Cardiac septum (tissue), 1 donor: ENCODE measurements at places on chromosomes 5 and 9. TPM values are rescaled to one million over a fixed set of nuclear protein-coding genes. Genes with fewer than 3 reads are reported as not detected.

The TNFSF8 gene
- 0.86 TPM for total RNA-seq

The TOR2A gene
- 4.4 TPM for total RNA-seq

The SHROOM1 gene
- 4.7 TPM for total RNA-seq

The ADAMTS12 gene
- 2.8 TPM for total RNA-seq

The MYMK gene
- not detected for total RNA-seq

The ASPN gene
- 30.3 TPM for total RNA-seq

The POU5F2 gene
- total RNA-seq, result 0.73 TPM

The RAI14 gene
- total RNA-seq, result 17.5 TPM

The PCDHB5 gene
- total RNA-seq, result 3.2 TPM

DNA sequence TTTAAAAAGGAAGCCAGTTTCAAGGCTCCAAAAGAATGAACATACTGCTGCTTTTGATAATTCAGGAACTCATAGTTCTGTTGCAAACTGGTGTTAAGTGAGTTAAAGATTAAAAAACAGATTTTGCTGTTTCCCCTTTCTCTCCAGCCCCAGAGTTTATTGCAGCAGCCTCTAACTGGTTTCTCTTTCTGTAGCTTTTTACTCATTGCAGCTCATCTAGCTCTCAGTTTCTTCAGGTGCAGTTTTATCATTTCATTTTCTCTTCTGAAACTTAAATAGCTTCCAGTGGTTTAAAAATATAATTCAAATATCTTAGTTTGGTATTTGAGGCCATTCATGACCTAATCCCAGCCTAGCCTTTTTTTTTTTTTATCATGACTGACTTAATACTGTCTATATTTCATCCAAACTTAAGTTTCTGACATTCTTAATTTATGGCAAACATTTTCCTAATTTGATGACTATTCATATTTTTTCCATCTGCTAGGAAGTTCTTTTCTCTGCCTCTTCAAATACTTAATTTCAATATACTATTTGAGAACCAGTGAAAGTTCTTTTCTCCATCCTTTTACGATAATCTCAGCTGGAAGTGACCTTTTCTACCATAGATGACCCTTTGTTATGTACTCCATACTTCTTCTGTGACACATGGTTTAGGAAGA, 252.7 kb upstream of the GRIA1 start:
- no peak for DNase-seq

DNA sequence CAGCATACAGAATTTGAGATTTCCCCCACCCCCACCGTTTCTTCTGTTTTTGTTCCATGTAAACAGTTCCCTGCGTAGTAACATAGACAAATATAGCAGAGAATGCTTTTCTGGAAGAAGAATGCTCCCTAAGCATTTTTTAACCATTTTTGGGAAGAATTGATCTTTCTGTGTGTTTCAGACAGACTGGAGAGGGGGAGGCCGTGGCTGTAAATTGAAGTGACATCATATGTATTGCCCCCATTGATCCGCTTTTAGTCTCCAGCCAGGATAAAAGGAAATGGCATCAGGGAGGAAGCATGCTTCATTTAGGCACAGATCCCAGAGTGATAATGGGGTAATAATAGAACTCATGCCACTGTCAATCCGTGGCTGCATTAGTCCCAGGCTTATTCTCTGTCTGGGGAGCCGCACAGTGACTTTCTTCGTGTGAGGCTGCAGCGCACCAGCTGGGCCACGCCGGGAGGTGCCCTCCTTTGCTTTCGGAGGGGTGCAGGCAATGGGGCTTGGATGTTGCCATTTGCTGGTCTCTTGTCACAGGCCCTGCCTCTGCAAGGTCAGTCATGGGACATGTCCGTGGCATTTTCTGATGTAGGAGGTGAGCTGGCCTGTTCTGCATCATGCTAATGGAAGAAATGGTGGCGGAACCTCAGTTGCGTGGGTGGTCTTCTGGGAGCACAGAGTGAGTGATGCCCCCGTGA, 261.5 kb downstream of the FANCC start:
- DNase-seq, result peak; percentile 78

- DNase-seq, result no peak
These were observed 4.8 kb downstream of the S100Z start for GRCh38 chr5:76854644-76855043.

DNA sequence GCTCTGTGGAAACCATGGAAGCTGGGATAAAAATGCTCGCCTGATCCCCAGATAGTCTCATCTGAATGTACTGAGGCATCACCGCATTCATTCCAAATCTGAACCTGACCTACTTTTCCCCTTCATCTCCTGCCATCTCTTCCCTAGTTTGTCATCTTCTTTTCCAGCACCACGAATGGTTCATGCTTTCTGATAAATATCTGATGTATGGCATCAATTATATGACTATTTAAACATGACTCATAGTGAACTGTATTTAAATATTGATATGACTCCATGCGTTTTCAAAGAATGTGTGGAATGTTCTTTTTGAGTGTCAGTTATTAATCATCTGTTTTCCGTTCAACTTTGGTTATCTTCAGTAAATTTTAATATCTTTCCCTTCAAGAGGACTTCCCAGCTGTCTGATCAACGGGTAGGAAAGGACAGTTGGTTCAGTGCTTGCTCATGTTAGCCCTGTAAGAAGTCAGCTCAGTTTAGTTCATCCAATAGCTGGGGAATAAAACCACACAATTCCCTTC, 21.1 kb downstream of the BASP1 start:
- no peak for DNase-seq

DNA sequence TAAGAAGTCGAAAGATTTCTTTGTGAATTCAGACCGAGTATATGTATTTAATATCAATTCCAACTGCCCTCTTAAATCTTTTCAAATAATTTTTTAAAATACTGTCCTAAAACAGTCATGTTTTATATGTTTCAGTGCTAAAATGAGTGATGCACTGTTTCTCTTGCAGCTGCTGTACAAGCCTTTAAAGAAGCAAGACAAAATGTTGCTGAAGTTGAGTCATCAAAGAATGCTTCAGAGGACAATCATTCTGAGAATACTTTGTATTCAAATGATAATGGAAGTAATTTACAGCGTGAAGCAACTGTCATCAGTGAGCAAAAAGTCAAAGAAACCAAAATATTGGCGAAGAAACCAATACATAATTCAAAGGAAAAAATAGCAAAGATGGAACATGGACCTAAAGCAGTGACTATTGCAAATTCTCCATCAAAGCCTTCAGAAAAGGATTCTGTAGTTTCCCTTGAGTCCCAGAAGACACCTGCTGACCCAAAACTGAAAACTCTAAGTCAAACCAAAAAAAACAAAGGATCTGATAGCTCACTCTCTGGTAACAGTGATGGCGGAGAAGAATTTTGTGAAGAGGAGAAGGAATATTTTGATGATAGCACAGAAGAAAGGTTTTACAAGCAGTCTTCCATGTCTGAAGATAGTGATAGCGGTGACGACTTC, 58.0 kb downstream of the LOX start:
- DNase-seq, result no peak

DNA sequence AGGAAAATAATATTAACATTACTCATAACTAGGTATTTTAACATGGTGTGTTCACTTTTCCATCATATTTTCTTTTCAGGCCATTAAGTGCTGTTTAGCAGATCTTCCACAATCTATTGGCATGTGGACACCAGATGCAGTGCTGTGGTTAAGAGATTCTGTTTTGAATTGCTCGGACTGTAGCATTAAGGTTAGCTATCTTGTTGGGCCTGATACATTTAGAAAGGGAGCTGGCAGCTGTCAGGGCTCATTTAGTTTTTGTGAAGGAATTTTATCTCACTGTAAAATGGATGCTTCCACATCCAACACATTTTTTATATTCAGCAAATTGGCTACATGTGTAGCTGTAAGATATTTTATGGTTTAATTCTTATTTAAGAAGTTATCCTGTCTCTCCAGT, 20.7 kb upstream of the TMOD1 start:
- no peak for DNase-seq

DNA sequence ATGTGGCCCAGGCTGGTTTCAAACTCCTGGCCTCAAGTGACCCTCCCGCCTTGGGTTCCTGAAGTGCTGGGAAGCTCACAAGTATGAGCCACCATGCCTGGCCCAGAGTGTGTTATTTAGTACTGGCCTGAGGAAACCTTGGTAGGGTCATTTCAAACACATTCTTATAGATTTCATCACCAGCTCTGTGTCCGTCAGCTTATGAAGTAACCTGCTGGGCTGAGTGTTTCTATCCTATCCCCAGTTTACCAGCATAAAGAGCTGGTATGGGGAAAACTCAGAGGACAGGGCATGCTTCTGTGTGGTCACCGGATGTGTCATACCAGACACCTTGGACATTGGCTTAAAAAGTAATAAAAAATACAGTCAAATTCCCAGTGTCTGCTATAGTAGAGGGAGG, 45.3 kb downstream of the PTPN3 start:
- no peak for DNase-seq
